ENCODE measurements at places on chromosomes 4 and X.

GRCh38 chrX:24294619-24295018, 19.2 kb downstream of the SUPT20HL2 start:
- DNase-seq = no peak

DNA sequence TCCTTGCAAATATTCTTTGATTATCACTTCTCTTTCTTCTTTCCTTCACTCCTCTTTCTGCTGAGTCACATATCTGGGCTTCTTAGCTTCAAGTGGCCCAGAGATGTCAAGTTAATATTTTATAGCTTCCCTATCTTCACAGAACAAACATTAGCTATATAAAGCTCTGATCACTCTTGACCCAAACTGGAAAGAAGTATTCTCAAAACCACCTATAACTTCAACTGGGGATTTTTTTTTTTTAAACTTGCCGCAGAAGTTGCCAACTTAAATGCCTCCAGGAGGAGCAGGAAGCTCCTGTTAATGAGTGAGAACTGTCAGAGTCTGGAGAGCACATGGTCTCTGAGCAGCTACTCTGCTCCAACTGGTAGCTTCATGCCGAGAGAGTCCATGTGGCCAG, 233.3 kb upstream of the EDNRA start:
- DNase-seq = no peak

DNA sequence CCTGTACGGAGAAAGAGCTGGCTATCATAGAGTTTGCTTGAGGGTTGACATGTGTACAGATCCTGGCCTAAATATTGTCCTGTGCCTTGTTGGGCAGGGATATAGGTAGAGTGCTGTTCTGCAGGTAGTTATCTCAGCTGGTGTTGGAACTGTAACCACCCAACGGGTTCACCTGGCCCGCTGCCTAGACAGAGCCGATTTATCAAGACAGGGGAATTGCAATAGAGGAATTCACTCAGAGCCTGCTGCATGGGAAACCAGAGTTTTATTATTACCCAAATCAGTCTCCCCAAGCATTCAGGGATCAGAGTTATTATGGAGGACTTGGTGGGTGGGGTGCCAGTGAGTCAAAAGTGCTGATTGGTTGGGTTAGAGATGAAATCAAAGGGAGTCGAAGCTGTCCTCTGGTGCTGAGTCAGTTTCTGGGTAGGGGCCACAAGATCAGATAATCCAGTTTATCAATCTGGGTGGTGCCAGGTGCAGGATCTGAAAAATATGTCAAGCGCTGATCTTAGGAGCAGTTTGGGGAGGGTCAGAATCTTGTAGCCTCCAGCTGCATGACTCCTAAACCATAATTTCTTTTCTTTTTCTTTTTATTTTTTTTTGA, 42.5 kb upstream of the XIAP start:
- DNase-seq = no peak

DNA sequence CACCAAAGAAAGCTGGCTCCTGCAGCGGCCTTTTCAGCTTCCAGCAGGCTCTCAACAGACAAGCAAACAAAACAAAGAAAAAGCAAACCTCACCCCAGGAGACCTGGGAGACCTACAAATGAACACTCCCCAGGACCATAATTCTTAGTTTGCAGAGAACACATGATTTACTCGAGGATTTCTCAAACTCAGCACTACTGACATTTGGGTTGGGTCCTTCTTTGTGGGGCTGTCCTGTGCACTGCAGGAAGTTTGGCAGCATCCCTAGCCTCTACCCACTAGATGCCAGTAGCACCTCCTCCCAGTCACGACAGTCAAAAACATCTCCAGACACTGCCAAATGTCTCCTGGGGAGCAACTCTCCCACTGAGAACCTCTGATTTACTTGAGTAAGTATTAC, 21.9 kb downstream of the APOO start:
- DNase-seq = no peak

- no peak for DNase-seq
Measured at GRCh38 chrX:3271834-3272186, 74.6 kb downstream of the MXRA5 start.
